ENCODE measurements at places on chromosomes 1 and 21.
A peak's percentile ranks its signal among the peaks of the same experiment; 100 is the strongest.

GRCh38 chr1:61782771-61783170, 40.5 kb downstream of the PATJ start:
- no peak for DNase-seq

DNA sequence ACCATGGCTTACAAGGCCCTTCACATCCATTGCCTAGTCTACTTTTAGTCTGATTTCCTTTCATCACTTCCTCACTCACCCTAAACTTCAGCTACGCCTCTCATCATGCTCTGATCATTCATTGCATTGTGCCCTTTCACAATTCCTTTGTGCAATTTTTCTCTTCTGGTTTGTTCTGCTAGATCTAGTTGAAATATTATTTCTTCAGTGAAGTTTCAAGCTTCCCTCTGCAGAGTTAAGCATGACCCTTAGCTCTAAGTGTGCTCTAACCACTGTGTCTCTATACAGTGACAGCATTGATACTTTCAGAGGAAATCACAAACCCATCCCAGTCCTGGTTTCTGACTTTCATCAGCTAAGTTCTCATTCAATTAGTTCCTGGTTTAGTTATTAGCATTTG, 166.1 kb downstream of the PLA2G4A start:
- no peak for DNase-seq

- DNase-seq = no peak
These were observed 380.5 kb upstream of the PRMT6 start for GRCh38 chr1:106676021-106676420.

DNA sequence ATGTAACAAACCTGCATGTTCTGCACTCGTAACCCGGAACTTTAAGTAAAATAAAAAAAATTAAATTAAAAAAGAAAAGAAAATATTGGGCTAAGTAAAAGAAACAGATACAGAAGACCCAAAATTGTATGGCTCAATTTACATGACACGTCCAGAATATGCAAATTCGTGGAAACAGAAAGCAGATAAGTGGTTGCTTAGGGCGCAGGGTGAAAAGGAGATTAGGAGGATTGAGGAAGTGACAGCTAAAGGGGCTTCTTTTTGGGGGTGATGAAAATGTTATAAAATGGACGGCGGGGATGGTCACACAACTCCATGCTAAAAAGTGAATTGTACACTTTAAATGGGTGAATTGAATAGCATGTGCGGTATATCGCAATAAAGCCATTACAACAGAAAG, 27.4 kb upstream of the ZBTB21 start:
- DNase-seq = no peak

DNA sequence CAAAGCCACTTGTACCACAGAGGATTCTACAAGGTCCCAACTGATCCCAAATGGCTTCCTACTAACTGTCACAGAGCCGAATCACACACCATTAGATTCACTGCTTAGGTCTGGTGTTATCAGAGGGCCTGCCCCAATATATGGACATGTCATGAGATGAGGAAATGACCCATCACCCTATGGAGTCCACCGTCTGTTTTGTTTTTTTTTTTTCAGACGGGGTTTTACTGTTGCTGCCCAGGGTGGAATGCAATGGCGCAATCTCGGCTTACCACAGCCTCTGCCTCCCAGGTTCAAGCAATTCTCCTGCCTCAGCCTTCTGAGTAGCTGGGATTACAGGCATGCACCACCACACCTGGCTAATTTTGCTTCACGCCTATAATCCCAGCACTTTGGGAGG, 83.8 kb upstream of the ETS2 start:
- DNase-seq = no peak

GRCh38 chr21:24852610-24853195, 754.6 kb downstream of the MRPL39 start:
- no peak for DNase-seq

DNA sequence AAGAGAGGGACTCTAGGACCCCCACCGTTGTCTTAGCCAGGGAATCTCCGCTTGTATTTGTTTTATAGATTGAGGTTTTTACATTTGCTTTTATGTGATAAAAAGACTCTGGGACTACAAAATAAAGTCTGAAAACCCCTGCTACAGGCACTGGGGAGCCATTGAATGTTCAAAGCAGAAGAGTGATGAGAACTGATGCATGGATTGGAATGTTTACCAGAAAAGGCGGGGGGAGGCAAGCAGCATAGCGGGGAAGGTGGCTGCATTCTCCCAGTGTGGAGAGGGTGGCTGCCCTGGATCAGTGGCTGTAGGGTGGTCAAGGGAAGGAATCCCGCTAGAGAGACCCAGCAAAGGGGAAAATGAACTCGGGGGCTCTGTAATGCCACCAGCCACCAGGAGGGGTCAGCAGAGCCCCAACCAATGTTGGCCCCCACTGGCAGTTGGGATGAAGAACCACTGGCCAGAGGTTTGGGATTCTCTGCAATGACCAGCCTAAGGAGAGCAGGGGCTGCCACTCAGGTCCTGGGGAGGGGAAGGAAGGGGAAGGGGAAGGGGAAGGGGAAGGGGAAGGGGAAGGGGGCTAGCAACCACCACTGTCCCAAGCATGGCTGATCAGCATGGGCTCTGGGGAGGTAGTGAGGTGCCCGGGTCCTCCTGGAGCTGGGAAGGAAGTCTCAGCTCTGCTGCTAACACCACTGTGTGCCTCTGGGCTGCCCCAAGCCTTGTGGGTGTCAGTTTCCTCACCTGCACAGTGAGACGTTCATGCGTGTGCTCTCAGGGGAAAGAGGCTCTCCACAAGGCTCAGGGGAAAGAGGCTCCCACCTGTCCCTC, 19.2 kb upstream of the PEF1 start:
- peak; percentile 57 for DNase-seq

DNA sequence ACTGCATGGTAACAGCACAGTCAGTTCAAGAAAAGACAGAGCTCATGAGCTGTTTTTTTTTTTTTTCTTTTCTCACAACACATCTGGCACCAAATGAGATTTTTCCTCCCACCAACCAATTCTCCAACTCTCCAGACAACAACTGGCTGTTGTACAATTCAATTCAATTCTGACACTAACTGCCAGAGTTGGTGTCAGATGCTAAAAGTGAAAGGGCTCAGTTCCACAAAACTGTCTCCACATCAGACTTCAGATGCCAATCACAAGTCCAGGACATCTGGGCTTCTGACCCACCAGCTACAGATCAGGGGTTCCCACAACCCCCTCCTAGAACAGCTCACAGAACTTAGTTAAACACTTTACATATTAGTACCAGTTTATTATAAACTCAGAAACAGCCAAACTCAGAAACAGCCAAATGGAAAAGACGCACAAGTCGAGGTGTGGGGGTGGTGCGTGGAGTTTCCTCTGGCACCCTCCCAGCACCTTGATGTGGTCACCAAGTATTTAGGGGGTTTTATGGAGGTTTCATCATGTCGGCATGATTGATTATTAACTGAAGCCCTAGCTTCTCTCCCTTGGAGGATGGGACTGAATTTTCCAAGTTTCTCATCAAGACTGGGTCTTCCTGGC, 39.2 kb upstream of the LRRC8D start:
- DNase-seq = no peak

- no peak for DNase-seq
These were observed 62.1 kb upstream of the CD55 start for GRCh38 chr1:207259391-207259790.

DNA sequence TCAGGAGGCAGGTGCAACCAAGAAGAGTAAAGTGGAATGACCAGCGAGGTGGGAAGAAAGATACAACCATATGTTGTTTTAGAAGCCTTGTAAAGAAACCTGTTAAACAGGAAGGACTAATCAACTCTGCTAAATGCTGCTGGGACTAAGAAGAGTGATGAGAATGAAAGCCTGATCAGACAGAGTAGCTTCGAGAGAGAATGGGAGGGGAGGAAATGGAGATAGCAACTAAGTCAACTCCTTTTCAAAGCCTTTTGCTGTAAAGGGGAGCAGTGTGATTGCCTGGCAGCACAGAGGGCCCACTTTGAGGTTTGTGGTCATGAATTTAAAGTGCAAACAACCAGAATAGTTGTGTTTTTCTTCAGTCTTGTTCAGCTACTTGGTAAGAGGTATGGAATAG, 31.4 kb downstream of the SLC30A7 start:
- no peak for DNase-seq

- DNase-seq = no peak
These were observed 15.7 kb downstream of the RPTN start for GRCh38 chr1:152143150-152143887.

- DNase-seq = no peak
These were observed 557.6 kb upstream of the PKN2 start for GRCh38 chr1:88126467-88126866.

DNA sequence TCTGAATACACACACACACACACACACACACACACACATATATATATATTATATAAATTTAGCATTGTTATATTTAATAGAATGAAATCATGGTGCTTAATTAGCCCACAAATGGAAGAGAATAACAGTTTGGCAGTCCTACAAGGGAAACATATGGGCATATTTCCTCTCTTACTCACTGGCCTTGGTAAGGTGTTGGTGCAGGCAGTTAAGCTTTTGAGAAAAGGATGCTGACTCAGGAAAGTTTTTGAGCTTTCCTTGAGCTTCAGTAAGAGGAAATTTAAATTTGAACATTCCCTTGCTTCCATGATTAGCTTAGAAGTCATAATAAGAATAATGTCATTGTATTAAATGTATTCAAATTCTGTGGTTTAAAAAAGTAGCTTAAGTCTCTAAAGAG, 37.0 kb upstream of the B3GALT5 start:
- DNase-seq = no peak
